ENCODE measurements at places on chromosomes 4 and X.
A peak's percentile ranks its signal among the peaks of the same experiment; 100 is the strongest.

GRCh38 chr4:167713756-167714155, 378.6 kb upstream of the ANXA10 start:
- no peak for DNase-seq

GRCh38 chr4:54954656-54955388, 170.6 kb downstream of the KDR start:
- DNase-seq = no peak

- no peak for DNase-seq
Measured at GRCh38 chrX:124940531-124940930, 379.1 kb upstream of the TEX13C start.

DNA sequence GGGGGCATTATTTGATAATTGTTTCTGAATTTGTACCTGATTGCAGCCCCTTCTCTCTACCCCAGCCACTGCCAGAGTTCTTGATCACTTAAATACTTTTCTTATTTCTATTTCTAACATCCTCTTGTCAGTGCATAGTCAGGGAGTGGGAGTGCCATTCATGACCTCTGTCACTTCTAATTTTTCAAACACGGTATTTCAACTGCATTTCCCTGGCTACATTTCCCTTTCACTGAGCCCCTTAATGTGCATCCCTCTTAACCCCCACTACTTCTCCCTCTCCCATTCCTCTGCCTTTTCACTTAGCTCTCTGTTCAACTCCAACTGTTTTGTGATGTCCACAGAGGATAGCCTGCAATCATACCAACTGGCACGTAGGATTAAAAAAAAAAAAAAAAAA, 128.3 kb upstream of the NAP1L5 start:
- DNase-seq = no peak

GRCh38 chrX:153640736-153641575, 6.0 kb upstream of the DUSP9 start:
- DNase-seq = no peak

DNA sequence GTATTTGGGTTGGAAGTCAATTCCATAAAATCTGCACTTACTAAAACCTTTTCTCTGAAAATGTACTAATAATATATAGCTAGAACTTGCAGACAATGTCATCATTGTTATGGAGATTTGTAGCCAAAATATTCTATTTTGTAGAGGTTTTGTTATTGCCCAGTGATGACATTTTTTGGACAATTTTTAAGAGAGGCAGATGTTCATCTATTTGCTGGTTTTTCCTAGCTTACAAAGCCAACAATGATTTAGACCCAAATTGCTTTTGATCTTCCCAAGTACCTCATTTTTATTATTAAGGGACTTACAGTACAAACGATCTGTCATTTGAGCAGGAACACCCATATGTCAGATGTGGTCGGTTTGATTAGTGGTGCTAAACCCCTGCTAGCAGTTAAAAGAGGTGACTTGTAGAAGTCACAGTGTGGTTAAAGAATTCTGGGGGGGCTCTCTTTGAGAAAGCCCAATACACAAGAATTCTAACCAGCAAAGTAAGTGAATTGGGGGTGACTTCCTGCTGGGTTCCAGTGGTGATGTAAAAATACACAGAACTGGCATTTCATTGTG, 136.2 kb downstream of the KIT start:
- no peak for DNase-seq

GRCh38 chrX:51144828-51145442, 187.7 kb upstream of the NUDT10 start:
- peak; percentile 7 for DNase-seq

- no peak for DNase-seq
Measured at GRCh38 chrX:131821945-131822622, 201.0 kb upstream of the STK26 start.

- no peak for DNase-seq
Measured at GRCh38 chr4:23660865-23661264, 229.0 kb downstream of the PPARGC1A start.

- no peak for DNase-seq
Measured at GRCh38 chrX:113399506-113400192, 559.0 kb upstream of the AMOT start.

GRCh38 chr4:48899432-48899749, 7.2 kb downstream of the OCIAD2 start:
- no peak for DNase-seq

GRCh38 chrX:132367984-132368383, 120.9 kb downstream of the MBNL3 start:
- no peak for DNase-seq

DNA sequence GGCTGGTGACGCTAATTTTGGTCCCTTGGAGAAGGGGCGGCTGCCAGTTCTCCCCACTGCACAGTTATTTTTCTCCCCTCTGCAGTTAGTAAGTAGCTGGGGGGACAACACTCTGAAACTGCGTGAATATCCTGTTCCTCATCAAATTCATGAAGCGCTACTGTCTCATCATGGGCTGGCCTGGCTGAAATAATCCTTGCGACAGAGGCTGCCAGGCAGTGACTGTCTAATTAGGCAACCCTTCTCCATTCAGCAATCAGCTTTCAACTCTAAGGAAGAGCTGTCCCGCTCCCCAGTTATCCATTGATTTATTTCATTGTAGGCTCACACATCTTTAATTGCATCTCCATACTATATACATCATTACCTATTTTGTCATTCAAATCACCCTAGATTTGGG, 8.2 kb downstream of the SH3TC1 start:
- DNase-seq = no peak

DNA sequence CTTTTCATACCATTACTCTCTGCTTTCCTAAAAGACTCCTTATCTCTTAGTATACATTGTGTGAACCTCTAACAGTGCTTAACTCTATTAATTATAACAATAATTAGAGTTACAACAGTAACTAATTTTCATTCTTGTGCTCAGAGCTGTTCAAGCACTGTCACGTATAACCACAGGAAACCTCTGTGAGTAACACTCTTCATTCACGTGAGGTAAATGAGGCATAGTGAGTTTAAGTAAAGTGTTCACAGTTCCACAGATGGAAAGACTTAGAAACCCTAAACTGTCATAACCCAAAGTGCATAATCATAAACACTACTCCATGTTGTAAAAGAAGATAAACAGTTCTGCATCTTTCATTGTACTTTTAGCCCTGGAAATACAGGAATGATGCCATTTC, 222.4 kb downstream of the CCSER1 start:
- DNase-seq = no peak

GRCh38 chr4:53914313-53915016, 149.9 kb downstream of the CHIC2 start:
- DNase-seq = no peak

DNA sequence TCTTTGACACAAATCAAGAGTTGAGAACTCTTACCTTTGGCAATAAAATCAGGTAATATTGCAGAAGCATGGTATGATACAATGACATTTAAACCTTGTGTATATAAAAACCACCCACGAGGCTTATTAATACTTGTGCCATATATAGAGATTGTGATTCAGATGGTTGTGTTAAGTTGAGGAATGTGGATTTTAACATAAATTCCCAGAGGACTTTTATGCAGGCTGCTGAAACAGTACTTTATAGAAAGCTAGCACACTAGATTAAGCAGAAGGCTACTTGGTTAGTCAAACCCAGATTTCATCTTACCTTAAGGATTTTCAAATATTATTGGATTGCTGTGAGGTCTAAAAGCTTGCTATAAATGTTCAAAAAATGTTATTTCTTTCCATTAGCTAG, 325.7 kb upstream of the PCDH10 start:
- no peak for DNase-seq

GRCh38 chr4:112677519-112678091, 40.7 kb downstream of the LARP7 start:
- no peak for DNase-seq

GRCh38 chrX:52865343-52865998, 2.4 kb downstream of the XAGE3 start:
- no peak for DNase-seq

GRCh38 chr4:78534286-78534955, 17.1 kb upstream of the ANXA3 start:
- DNase-seq = no peak

DNA sequence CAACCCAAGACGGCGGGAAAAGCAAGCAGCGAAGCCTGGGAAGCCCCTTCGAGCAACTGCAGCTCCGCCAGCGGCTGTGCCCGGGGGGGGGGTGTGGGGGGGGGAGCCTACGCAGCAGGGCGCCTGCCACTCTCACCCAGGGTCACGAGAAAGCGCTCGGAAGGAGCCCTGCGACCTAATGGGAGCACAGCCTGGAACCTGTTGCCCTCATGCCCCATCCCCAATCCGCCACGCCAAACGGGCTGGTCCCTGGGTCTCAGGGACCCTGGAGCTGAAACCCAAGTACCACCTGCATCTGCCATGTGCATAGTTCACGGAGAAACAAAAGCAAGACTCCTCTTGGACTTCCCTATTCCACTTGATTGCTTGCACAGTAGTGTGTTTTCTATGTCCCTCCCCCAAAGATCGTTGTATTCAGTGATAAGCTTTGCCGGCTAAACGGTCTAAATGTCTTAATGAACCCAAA, 359 bp upstream of the GAB3 start:
- DNase-seq = no peak

- no peak for DNase-seq
Measured at GRCh38 chr4:139419388-139419914, 34.5 kb upstream of the RAB33B start.

GRCh38 chrX:108699368-108699767, 37.0 kb downstream of the IRS4 start:
- DNase-seq = no peak

- DNase-seq = no peak
Measured at GRCh38 chr4:102500352-102500695, 835 bp upstream of the NFKB1 start.

- DNase-seq = no peak
Measured at GRCh38 chr4:32607978-32608377, 1887.8 kb downstream of the PCDH7 start.

DNA sequence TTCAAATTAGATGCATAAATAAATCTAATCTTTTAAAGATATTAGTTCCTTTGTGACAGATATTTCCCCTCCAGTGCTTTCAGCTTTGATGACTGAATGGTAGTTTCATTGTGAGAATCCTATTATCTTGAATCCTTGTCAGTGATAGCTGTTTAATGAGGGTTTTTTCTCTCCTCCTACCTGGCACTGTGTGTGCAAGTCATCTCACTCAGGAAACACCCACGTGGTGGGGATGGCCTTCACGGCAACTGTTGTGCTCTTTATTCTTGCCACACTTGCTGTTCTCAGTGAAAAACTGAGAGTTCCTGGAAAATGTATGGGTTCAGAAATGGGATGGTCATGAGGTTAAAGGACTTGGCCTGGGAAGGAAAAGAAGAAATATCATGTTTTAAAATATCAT, 129.9 kb downstream of the SPRY1 start:
- no peak for DNase-seq

- no peak for DNase-seq
Measured at GRCh38 chr4:23224684-23225420, 532.1 kb downstream of the GBA3 start.

DNA sequence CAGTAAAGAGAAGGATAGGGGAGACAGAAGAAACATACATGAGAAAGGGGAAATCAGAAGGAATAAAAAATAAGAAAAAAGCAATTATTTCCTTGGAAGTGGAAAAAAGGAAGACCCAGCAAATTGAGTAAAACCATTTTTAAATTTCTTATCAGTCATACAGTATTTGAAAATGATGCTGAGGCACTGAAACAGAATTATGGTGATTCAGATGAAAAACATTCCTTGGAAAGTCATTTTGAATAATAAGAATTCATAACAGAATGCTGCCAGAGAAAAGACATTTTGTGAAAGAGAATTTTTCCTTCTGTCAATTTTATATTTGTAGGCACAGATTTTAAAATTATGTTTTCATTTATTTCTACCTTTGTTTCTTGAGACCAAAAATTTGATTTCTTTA, 895.5 kb upstream of the EPHA5 start:
- no peak for DNase-seq

- DNase-seq = no peak
Measured at GRCh38 chr4:74848774-74849173, 54.5 kb upstream of the BTC start.

DNA sequence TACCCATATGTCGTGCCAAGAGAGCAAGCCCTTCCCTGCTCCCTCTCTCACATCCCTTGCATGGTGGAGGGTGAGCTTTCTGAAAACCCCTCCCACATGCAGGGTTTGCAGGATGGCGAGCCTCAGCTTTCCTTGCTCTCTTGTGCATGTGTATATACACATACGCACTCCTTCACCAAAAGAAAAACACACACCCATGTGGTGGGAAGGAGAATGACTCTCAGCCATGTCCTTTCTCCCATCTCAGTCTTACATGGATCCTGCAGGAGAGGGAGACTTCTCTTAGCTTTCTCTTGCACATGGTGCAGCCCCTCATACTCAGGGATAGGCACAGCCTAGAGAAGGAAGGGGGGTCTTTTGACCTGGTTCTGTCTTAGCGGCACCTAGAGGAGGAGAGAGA, 81.1 kb downstream of the CLCN5 start:
- DNase-seq = no peak

GRCh38 chr4:128524311-128524710, 236.7 kb upstream of the PGRMC2 start:
- DNase-seq = no peak

GRCh38 chrX:3312109-3312508, 34.3 kb downstream of the MXRA5 start:
- DNase-seq = no peak

- no peak for DNase-seq
Measured at GRCh38 chr4:82889287-82889686, 1.7 kb downstream of the SEC31A start.

DNA sequence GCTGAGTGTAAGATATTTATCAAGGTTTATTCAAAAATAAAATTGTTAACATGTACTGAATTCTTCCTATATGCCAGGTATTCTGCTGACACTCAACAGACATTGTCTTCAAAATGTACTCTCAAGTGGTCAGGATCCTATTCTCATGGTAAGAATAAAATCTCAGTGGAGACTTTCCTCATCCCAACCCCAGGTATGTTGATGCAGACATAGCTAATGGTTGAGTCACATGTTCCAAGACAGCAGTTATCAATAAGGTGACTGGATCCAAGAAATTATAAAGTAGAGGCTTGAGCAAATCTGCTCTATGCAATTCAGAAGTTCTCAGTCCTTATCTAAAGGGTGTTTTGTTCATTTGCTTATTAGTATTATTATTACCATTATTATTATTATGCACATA, 115.2 kb upstream of the GABRA2 start:
- DNase-seq = no peak

GRCh38 chr4:152307669-152308068, 228.2 kb downstream of the FBXW7 start:
- no peak for DNase-seq

- no peak for DNase-seq
Measured at GRCh38 chr4:11801466-11802446, 373.1 kb upstream of the HS3ST1 start.

Data from GM19239 (cell line).